T47D (cell line): ENCODE measurements at places on chromosomes 3 and 15.

DNA sequence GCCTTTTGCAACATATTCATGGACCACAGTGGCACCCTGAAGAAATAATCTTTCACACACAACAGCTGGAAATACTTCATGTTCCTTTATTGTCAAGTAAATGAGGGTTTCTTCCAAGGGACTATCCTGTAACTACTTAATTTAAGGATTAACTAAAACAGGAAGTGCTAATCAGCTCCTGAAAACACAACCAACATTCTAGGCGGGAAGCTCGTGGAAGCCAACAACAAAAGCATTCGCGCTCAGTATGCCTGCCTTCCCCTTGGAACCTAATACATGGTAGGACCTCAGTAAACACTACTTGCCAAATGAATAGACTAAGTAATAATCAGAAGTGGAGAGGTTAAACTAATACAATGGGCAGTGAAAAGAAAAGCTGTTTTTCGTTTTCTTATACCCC lies 300.9 kb downstream of the RORA start:
- no peak for DNase-seq

- DNase-seq: no peak
Observed at GRCh38 chr15:95261546-95261945, 1030.2 kb downstream of the MCTP2 start.

DNA sequence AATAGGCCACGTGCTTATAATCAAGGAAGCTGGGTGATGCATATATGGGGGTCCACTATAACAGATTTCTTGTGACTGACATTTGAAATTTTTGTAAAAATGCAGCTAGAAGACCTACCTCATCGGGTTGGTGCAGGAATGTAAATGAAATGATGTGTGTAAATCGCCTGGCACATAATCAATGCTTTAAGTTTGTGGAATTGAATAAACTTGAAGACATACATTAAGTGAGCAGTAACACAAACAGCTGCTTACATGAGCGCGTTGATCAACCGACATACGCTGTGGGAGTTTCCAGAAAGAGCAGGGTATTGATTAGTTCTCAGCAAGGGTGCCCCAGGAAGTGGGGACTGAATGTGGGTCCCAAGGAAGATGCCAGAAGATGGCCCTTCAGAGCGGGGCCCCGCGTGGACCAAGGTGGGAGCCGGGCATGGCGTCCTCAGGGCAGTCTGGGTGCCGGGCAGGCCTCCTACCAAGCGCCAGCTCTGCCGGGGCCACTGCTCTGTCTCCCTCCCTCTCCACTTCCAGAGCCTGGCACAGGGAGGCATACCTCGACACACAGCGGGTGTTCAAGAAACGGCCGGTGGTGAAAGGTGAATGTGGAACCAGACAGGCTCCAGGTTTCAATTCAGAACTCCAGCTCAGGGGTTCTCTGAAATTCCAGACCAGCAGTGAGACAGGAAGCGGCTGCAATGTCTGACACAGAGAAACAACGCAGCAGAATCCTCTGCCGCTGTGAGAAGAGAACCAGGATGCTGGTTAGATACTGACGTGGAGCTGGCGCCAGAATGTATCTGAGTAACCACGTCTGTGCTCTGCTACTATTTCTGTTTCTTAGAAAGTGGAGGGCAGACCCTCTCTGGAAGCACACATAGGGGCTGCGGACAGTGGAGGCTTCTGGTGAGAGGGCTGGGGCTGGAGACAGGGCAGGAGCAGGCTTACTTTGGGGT lies 12.6 kb downstream of the BFSP2 start:
- DNase-seq: peak; percentile 45

DNA sequence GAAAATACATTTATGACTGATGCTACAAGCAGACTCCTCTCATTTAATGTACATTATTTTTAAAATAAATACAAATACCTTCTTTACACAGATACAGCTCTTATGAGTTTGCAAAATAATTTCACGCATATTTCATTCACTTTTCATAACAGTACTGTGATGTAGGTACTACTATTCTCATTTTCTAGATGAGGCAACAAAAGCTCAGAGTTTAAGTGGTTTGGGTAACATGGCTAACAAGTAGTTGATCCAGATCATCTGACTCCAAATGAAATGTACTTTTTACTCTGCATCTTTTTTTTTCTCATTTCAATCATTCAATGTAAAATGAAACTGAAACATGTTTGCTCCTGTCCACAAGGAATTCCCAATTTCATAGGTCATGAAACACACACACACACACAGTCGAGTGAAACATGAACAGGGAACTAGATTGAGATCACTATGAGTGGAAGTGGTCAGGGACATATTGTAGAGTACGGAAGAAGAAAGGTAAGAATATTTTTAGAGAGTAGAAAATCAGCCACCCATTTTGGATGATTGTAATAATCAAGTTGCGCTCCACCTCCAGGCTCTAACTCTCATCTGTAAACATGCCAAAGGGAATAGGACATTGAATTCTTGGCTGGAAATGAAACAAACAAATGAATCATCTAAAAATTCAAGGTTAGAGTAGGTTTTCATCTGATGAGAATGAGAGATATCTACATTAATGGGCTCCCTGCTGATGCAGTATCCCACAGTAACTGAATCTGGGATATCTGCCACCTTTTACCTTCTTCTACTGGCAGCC lies 92.4 kb downstream of the CLDN1 start:
- DNase-seq: peak; percentile 77

- no peak for DNase-seq
Observed at GRCh38 chr3:4421121-4421520, 45.9 kb downstream of the SUMF1 start.

DNA sequence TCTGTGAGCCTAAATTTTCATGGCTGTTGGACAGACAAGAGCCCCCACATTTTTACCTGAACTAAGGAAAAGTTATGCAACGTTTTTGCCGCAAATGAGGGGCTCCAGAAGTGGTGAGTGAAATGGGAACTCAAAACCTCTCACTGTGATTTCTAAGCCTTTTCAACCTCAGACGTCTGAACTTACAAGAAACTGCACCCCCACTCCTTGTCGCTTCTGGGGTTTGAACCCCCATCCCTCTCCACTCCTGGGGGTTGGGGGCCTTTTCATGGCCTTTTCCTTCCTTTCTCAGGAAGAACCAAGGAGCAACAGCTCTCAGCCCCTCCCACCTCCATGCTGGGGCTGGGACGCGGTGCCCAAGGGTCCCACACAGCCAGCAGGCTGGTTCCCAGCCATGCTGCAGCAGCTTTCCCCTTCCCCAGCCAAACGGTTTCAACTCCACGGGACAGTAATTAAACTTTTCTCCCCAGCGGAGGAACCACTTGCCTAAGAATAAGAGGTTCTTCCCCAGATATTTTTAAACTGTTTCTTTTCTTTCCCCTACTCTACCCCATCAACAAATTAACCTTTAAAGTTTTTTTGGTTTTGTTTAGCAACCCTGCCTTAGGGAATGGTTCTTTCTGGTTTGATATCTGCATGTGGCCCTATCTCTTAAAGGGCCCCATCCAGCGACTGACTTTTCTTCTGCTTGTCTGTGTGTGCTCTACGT lies 387.6 kb upstream of the CBLB start:
- DNase-seq: no peak

- DNase-seq: no peak
Observed at GRCh38 chr15:37823601-37824275, 110.7 kb upstream of the TMCO5A start.

GRCh38 chr15:64502551-64502950 lies 42.2 kb downstream of the ZNF609 start:
- DNase-seq: no peak

GRCh38 chr3:143727391-143727790 lies 120.9 kb downstream of the SLC9A9 start:
- DNase-seq: no peak

- no peak for DNase-seq
Observed at GRCh38 chr15:33182926-33183325, 11.6 kb downstream of the FMN1 start.

DNA sequence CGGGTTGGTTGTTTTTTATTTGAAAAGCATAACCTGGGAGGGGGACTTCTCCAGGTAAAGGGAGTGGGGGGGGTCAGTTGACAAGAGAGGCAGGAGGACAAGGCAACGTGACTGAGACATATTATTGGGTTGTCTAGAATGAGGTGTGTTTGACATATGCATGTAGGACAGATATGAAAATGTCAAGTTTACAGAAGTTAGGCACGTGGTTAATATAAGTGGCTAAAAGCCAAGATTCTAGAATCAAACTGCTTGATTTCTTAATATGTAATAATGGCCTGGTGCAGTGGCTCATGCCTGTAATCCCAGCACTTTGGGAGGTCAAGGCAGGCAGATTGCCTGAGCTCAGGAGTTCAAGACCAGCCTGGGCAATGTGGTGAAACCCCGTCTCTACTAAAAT lies 212.8 kb downstream of the SQOR start:
- DNase-seq: no peak

- no peak for DNase-seq
Observed at GRCh38 chr3:24263069-24263668, 231.5 kb downstream of the THRB start.

DNA sequence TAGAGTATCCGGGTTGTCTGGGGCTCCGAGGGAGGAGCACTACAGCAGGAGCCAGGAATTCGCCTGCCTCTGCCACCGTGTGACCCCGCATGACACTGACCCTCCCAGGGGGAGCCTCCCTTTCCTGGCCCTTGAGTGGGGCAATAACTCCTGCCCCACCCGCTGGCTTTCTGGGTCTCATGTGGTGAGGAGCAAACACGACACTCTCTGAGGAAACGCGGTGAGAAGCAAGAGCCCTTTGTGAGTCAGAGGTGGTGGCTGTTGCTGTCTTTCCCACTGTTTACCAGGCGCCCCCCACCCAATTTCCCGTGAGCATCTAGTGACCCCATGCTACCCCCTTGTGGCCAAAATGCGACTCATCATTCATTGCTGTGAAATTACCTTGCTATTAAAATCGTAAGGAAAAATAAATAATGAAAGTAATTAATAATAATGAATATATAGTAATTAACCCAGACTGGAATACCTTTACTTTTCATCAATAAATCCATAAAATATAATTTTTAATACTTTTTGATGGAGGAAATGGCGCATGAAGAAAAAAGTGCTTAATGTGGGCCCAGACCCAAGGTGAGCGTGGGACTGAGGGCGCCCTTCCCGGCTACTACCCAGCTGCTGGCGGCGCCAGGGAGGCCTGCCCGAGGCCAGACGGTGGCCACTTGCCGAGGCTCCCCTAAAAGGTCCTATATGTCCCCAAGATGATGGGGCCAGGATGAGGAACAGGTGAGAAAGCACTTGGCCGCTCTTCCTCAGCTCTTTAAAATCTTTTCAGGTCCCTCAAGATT lies 29.3 kb downstream of the CCNL1 start:
- peak; percentile 31 for DNase-seq

GRCh38 chr3:171831936-171832335 lies 11.2 kb upstream of the TMEM212 start:
- no peak for DNase-seq

- DNase-seq: no peak
Observed at GRCh38 chr3:188749010-188749617, 422.7 kb upstream of the TPRG1 start.

- DNase-seq: no peak
Observed at GRCh38 chr15:76204109-76204845, 107.0 kb downstream of the ETFA start.

DNA sequence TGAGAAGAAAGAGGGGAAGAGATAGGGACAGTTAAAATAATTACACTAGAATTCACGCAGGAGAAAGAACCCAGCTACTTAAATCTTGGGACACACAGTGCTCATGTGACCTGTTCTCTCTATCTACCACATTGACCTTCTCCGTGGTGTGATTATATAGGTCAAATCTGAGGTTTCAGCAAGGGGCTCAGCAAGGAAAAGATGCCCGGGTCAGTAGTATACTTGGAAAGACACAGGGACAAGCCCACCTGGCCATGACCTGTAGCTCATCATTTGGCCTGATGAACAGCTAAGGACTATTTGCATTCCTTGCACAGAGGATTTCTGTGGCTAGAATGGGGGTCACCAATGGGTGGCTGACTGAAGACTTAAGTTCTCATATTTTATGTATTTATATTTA lies 71.9 kb downstream of the SSR3 start:
- no peak for DNase-seq

DNA sequence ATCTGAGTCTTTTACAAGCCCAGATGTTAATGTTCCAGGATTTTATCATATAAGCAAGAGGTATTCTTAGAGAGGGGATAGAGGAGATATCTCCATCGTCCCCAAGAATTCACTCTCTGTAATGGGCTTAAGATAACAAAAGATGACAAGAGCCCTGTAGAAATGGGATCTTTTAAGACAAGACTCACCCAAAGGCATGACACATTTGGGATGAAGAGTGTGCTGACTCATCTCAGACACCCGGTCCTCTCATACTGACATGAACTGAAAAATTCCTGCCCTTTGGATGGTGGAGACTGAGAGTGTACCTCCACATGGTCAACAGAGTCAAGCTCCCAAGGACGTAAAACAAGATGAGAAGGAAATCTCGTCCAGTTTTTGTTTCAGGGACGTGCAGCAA lies 11.0 kb downstream of the LEKR1 start:
- no peak for DNase-seq

- DNase-seq: no peak
Observed at GRCh38 chr3:189149203-189149602, 22.6 kb upstream of the TPRG1 start.

GRCh38 chr15:91153954-91154353 lies 53.9 kb downstream of the SV2B start:
- DNase-seq: no peak

DNA sequence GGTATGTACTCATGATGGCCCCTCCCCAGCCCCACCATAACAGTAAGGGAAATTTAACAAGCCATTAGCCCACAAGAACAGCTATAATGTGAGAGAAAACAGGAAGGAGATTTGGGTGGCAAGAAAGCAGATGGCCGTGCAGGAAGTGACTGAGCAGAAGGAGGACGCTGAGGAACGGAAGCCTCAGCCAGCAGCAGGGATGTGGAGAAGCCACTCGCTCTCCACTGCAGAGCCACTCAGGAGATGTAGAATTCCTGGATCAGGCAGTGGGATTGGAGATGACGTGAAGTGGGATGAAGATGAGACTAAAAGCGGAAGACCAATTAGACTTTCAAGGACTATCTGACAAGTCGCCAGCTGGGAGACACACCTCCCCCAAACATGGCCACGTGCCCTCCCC lies 31.2 kb downstream of the PRR23E start:
- DNase-seq: no peak

DNA sequence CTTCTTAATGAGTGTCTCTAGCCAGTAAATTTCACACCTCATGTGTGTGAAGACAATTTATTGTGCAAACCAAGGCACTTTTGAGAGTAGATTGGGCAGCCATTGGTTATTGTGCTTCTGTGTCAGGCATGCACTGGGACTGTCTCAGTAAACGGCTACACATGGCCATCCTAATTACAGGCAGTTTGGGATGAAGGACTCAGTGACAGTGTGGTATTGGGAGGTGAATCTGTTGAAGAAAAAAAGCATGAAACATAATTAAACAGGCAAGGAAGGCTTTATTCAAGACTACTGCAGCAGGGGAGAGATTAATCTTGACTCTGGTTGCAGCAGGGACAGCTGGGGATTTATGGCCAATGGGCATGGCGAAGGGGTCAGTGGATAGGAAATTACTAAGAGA lies 57.8 kb upstream of the NUDT16 start:
- no peak for DNase-seq

- no peak for DNase-seq
Observed at GRCh38 chr3:140762746-140763145, 84.9 kb downstream of the TRIM42 start.
